ENCODE measurements at places on chromosomes 3 and 15.

- no peak for DNase-seq
Observed at GRCh38 chr3:156859578-156859977, 33.4 kb downstream of the LEKR1 start.

- DNase-seq = no peak
Observed at GRCh38 chr3:15063238-15063637, 1.9 kb downstream of the MRPS25 start.

- DNase-seq = peak; percentile 63
Observed at GRCh38 chr15:52256366-52256765, 39.2 kb downstream of the MYO5C start.

GRCh38 chr3:133169331-133170068 is 131.3 kb downstream of the TMEM108 start:
- DNase-seq = peak; percentile 53

DNA sequence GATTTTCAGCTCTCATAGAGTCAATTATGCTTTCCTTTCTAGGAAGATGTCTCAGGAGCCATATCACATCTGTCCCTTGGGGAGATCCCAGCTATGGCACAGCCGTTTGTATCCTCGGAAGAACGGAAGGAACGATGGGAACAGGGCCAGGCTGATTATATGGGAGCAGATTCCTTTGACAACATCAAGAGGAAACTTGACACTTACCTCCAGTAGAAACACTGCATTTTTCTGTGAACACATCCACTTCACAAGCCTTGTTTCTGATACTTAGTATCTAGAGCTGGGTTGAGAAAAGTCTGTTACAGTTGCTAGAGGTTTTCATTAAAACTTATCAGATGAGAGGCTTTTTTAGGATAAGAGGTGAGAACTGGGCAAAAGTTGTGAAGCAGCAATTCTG is 35.4 kb downstream of the GYG1 start:
- no peak for DNase-seq

- DNase-seq = no peak
Observed at GRCh38 chr15:57548835-57549234, 42.9 kb upstream of the MYZAP start.

DNA sequence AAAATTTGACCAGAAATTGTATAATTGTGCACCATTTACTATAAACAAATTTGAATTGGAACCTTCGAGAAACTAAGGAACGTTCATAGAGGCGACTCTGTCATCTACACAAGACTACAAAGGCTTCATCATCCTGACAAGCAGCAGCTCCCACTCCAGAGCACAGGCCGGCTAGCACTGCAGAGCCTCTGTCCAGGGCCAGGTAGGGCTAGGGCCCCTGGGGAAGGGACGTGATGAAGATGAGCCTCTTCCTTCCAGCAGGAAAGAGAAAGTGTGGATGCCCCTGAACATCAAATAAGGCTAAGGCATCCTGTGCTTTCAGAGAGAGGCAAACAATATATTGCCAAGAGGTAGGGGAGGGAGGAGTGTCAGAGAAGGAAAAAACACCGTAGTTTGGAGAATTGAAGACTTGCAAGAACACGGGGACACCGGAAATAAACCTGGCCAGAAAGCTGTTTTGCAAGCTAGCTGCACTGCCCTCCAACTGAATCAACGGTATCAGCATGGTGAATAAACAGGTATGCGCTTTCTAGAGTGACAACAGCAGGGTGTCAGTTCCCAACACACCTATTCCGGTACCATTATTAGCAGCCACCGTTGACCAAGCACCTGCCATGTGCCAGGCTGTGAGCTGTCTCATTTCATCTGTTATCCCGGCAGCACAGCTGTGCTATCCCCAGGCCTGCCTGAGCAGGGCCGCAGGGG is 12.4 kb downstream of the XXYLT1 start:
- DNase-seq = peak; percentile 34

DNA sequence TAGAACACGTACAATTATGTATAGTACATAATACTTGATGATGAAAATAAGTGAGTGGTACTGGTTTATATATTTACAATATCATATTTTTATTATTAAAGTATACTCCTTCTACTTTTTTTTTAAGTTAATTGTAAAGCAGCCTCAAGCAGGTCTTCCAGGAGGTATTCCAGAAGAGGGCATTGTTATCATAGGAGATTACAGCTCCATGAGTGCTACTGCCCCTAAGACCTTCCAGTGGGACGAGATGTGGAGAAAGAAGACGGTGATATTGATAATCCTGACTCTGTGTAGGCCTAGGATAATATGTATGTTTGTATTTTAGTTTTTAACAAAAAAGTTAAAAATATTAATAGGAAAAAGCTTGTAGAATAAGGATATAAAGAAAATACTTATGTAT is 40.3 kb upstream of the SCN5A start:
- DNase-seq = no peak

- DNase-seq = no peak
Observed at GRCh38 chr3:122602011-122602710, 24.7 kb downstream of the PARP15 start.

GRCh38 chr3:117998071-117998470 is 1036.6 kb downstream of the IGSF11 start:
- DNase-seq = no peak

DNA sequence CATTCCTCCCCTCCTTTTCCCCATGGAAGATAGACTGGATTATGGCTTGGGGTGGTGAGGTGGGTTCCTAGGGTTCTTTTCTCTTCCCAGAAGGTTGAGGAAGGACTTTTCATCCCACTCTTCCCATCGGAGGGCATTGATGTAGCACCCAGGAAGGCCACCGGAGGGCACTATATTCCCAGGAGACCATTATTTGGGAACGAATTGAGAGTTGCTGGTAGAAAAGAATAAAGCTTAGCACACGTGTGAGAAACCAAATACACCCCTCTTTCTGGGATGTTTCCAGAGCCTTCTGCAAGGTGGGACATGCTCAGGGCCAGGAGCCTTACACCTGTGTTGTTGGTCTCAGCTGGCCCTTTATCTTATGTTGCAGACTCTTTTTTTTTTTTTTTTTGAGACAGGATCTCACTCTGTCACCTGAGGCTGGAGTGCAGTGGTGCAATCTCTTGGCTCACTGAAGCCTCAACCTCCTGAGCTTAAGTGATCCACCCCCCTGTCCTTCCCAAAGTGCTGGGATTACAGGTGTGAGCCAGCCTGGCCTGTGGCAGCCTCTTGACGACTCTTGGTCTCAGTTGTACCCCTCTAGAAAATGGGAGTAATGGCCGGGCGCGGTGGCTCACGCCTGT is 6.3 kb upstream of the CDC25A start:
- DNase-seq = peak; percentile 49

GRCh38 chr3:108590460-108590859 is 938 bp downstream of the DZIP3 start:
- no peak for DNase-seq

GRCh38 chr3:14262212-14262611 is 83.6 kb downstream of the LSM3 start:
- no peak for DNase-seq

GRCh38 chr15:41259546-41260189 is 28.6 kb downstream of the CHP1 start:
- DNase-seq = no peak

DNA sequence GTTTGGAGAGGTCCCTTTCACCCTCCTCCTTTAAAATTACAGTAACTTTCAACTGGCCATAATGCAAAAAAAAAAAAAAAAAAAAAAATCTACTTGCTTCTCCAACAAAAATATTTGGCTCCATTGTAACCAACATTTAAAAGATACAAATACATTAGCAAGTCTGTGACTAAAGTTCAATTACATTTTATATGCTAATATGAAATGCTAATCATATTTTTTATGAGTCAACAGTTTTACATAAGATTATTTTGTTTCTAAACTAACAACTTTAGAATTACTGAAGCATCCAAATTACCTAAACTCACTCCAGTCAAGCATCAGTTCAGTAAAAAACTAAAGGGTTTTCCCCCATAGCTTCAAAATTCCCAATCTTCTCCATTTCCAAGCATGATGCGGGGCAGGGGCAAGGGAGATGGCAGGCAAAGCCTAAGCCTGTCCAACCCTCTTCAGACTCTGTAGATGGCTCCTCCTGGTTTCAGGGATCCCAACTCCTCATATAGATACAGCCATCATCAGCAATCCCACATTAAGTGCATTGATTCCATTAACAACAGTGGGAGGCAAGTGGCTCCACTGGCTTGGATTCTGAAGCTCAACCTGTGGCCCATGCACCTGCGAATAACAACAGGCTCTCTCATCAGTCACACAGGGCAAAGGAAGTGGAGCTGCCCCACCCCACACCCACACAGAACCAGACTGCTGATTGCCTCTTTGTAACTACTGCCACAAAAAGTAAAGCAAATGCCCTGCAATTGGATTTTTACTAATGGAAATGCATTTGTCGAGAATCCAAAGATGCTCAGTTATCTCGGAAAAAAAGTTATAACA is 15.0 kb downstream of the SFMBT1 start:
- DNase-seq = no peak

DNA sequence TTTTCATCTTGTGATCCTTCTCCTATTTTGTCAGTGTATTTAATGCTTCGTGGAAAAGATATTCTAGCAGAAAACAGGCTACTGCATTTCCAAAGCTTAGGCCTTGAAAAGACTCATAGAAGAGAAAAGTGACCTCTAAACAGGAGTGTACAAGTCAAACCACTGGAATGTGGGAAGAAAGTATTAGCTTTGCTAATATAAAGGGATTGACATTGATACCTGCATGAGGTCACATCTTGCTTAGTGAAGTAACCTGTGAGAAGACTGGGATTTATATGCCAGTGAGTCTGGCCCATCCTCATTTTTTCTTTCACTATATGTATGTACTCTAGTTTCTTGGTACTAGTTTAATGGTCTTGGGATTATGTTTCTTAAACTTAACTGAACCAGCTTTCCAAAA is 132.9 kb upstream of the TMC3 start:
- DNase-seq = no peak

DNA sequence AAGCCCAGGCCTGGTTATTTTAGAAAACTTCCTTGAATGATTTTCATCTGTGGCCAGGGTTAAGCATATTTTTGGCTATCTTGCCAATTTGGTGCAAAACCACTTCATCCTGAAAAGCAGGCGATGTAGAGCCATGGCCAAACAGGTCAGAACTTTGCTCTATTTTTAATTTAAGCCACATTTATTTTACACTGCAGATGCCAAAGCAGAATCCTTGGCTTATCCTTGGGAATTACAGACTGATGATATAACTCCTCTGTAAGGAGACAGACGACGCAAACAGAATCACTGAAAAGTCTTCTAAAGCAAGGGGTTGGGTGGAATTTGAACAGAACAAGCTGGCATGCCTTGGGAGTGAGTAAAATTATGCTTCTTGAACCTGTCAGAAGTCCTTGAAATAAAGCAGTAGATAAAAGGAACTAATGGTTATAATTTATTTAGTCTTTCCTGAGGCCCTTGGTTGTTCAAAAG is 121.9 kb downstream of the CHST2 start:
- DNase-seq = no peak

Data from NCI-H1694 (cell line).